ENCODE measurements at places on chromosomes 6 and 20.

DNA sequence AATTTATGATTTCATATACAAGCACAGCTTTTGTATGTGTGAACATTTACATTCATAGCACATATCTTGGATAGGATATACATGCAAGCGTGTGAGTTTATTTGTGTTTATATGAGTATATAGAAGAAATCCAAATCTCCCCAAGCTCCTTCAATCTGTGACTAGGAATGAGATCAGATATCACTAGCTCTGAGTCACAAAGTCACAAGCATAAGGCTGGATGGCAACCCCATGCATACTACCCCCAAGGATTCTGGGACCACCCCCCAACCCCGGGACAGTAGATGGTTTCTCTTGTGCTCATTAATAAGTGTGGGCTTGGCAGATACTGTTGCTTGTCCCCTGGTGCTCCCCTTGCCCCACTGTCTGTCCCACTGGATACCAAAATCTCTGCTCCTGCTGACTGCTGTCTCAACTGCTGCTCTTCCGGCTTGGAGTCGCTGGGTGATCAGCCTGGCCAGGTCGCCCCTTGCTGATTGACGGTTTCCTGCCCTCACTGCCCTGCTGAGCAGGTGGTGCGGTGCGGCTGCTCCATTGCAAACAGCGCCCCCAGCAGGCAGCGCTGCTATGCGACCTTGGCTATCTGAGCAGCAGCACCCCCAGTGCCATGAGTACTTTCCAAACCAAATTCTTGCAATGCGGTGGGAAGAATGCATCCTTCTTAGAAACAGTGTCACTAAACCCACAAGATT, 279.4 kb downstream of the CD83 start:
- no peak for DNase-seq

- DNase-seq: no peak
These were observed 14.7 kb upstream of the TAF4 start for GRCh38 chr20:62080249-62080990.

- DNase-seq: no peak
These were observed 36.1 kb downstream of the KIF16B start for GRCh38 chr20:16537025-16537665.

DNA sequence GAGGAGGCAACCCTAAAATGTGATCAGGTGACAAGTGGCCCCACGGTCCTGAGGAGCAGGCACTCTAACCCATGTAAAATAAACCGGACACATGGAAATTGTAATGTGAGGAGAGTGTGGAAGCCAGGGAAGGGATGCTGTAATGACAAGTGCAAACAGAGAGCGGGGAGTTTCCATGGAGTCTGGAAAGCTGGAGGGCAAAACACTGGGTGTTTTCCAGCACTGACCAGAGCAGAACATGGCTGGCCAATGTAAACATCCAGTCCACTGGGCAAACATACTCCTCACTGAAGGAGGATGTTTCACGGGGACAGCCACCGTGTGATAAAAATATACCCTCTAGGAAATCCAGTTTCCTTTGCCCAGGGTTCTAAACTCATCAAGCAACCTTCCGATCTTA, 219.0 kb upstream of the JARID2 start:
- no peak for DNase-seq

GRCh38 chr6:73675466-73676098, 20.4 kb upstream of the CD109 start:
- no peak for DNase-seq

- no peak for DNase-seq
These were observed 91.5 kb upstream of the SASH1 start for GRCh38 chr6:148250975-148251685.

- DNase-seq: no peak
These were observed 246.3 kb downstream of the ZFAND3 start for GRCh38 chr6:38065734-38066305.

GRCh38 chr6:88263591-88263990, 97.4 kb upstream of the CNR1 start:
- no peak for DNase-seq

DNA sequence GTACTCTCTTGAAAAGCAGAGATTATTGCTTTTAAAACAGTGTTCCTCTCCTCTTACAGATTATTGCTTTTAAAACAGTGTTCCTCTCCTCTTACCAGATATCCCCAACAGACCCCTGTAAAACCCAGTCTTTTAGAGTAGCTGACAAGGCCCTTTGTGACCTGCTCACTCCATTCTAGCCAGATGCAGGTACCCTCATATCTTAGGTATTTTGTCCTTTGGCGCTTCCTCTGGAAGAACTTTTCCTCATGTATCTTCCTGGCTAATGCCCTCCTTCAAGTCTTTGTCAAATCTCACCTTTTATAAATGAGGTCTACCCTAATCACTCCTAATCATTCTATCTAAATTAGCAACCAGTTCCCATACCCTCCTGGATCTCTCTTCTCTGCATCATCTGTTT, 536.0 kb downstream of the BTBD3 start:
- DNase-seq: no peak

- no peak for DNase-seq
These were observed 137.1 kb downstream of the ELOVL4 start for GRCh38 chr6:79810185-79810705.

DNA sequence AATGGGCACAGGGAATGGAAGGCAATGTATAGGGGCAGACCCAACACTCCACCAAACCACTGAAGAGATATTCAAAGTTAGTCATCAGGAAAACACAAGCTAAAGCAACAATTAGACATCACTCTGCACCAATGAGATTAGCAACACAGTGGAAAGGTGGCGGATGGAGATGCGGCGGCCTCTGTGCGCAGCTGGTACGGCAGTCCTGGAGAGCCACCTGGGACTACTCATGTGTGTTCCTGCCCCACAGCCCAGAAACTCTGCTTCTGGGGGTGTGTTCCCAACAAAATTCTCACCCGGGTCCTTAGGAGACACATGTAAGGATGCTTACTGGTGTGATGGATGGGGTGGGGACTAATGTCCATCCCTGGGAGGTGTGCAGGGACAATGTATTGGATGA, 82.4 kb downstream of the DHX35 start:
- DNase-seq: no peak

DNA sequence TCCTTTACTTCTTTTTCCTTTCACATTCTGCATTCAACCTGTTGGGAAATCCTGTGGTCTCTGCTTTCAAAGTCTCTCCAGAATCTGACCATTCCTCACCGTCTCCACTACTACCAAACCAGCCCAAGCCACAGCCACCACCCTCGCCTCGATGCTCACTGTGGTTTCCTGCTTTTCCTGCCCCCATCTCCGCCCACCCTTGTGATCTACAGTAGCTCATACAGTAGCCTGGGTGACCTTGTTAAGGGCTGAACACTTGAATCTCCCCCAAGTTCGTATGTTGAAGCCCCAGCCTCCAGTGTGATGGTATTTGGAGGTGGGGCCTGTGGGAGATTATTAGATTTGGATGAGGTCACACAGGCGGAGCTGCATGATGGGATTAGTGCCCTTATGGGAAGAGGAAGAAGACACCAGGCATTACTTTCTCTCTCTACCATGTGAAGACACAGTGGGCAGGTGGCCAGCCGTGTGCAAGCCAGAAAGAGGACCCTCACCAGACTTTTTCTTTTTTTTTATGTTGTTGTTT, 189.0 kb upstream of the UST start:
- no peak for DNase-seq

DNA sequence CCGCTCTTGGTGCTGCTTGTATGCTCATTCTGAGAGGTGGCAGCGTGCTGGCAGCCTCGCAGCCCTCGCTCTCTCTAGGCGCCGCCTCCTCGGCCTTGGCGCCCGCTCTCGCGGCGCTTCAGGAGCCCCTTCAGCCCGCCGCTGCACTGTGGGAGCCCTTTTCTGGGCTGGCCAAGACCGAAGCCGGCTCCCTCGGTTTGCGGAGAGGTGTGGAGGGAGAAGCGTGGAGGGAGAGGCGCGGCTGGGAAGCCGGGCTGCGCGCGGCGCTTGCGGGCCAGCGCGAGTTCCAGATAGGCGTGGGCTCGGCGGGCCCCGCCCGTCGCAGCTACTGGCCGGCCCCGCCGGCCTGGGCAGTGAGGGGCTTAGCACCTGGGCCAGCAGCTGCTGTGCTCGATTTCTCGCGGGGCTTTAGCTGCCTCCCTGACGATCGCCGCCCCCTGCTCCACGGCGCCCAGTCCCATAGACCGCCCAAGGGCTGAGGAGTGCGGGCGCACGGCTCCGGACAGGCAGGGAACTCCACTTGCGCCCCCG, 19.5 kb upstream of the FAM8A1 start:
- DNase-seq: no peak

GRCh38 chr6:150078788-150079187, 9.9 kb upstream of the ULBP3 start:
- no peak for DNase-seq

DNA sequence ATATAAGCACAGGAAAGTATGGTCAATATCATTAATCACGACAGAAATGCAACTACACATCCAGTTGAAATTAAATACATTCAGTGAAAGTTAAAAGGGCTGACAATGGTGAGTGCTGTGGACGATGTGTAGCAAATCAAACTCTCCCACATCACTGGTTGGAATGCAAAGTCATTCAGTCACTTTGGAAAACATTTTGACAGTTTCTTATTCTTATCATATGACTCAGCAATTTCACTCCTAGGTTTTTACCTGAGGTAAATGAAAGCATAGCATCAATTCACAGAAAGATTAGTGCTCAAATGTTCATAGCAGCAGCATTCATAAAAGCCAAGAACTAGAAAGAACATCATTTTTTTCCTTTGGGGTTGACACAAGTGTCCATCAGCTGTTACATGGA, 28.6 kb upstream of the SAMD5 start:
- DNase-seq: no peak

DNA sequence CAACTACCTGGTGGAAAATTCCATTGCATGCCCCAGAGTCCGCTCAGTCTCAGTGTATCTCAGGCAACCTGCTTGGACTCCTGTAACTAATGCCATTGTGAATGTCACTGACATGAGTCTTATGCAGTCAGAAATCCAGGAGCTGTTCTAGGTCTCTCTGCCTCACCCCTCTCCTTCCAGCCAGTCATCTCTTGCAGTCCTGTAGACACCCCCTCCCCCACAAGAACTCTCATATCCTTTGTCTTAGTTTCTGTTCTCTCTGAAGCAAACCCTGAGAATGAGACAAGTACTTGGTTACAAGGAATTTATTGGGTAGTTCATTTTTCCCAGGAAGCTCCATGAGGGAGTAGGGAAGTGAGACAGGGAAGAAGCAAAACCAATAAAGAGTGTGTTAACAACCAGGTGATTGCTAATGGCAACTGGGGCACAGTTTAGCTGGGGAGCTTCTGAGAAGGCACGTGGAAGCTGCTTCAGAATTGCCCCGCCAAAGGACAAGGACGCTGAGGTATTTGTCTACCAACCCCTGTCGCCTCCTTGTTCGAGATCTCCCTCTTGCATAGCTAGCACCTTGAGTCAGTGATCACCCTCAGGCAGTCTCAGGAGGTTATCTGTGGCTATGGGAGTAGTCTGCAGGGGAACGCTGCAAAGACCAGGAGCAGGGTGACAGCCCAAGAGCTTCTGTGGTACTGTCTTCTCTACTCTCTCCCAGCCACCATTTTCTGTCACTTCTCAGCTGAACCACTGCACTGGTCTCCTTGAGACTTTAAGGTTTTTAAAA, 911.4 kb upstream of the FLRT3 start:
- DNase-seq: no peak

DNA sequence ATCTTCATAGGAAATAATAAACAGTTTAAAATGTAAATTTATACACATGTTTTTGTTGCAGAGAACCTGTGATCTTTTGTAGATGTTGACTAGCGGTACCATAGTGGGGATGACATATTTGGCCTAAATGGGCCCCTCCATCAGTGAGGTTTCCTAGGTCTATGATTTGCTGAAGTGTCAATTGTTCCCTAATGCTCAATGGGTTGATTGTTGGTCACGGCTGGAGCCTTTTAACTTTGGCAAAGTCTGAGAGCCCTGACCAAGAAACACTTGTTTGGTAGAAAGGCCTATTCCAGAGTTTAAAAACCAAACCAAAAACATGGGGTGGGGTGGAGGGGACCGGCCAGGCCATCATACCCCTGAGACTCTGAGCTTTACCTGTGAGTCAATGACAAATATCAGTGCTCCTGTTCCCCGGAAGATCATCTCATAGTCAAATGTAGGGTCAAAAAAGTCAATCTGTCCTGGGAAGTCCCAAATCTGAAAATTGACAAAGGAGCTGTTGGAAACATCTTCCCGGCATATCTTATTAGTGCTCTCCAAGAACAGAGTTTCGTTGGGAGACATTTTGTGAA, 25.1 kb downstream of the RRAGD start:
- DNase-seq: no peak

DNA sequence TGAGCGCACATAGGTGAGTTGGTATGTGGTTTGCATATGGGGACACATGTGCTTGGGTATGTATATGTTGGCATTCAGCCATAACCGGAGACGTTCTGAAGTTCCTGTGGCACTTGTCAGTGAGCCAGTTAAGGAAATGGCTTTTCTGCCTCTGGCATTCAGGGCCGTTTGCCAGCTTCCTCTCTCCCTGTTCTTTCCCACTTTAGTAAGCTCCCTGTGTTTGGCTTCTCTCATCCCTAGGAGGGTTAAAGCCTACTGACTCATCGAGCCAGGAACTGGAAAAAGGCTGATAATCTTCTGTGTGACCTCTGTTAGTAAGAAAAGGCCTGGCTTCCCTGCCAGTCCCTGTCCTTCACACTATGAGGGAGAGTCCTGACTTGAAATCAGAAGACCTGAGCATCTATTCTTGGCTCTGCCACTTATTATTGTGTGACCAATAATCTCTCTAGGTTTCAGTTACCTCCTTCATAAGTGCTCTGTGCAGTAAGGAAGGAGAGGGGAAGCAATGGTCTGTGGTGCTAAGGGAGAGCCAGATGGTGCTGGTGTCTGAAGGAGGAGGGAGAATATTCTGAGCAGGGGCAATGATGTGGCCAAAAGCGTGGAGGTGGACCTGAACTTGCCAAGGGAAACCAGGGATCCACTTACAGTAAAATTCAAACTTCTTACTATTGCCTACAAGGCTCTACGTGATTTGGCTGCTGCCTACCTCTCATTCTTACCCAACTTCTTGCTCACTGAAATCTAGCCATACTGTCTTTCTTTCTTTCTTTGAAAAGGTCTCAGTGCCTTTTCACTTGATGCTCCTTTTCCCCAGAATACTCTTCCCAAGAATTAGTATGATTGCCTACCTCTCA, 31.4 kb downstream of the ACSS2 start:
- no peak for DNase-seq

GRCh38 chr6:75023634-75024033, 182.2 kb downstream of the COL12A1 start:
- no peak for DNase-seq

GRCh38 chr6:41577356-41578216, 31.4 kb downstream of the FOXP4 start:
- no peak for DNase-seq

DNA sequence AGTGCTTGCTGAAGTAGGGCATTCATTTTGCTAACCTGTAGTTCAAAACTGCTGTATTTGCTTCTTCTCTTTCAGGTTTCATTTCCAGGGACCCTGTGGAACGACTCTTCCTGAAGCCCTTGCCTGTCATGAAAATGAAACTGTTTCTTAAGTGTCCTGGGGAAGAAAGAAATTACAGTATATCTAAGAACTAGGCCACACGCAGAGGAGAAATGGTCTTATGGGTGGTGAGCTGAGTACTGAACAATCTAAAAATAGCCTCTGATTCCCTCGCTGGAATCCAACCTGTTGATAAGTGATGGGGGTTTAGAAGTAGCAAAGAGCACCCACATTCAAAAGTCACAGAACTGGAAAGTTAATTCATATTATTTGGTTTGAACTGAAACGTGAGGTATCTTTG, 3.4 kb upstream of the NOL7 start:
- DNase-seq: no peak

Data from stimulated activated CD4-positive, alpha-beta T cell treated with anti-CD3 and anti-CD28 coated beads, Interleukin-15, amount 100 ng/mL, for 1 hour (primary cell).